T-helper 2 cell treated with Interferon-gamma antibody and Interleukin-4, amounts not matched to agents 5 μg/mL and 100 μg/mL, for 36 hours (primary cell): ENCODE measurements at places on chromosomes 3 and 15.

GRCh38 chr15:74253211-74253921 is 17.2 kb downstream of the CCDC33 start:
- H3K27me3 ChIP-seq: peaks cover 5% of the 10 kb centered on the region
- H3K4me1 ChIP-seq: no peaks in the 10 kb centered on the region
- H3K36me3 ChIP-seq: no peaks in the 10 kb centered on the region
- H3K4me3 ChIP-seq: no peak overlapping the region

- no peak for DNase-seq
- H3K27ac ChIP-seq: no peak overlapping the region
- no peak overlapping the region for H3K4me3 ChIP-seq
- H3K4me1 ChIP-seq: no peaks in the 10 kb centered on the region
- peaks cover 6% of the 10 kb centered on the region for H3K27me3 ChIP-seq
These were observed 235.7 kb downstream of the SLC9A9 start for GRCh38 chr3:143612541-143612940.

DNA sequence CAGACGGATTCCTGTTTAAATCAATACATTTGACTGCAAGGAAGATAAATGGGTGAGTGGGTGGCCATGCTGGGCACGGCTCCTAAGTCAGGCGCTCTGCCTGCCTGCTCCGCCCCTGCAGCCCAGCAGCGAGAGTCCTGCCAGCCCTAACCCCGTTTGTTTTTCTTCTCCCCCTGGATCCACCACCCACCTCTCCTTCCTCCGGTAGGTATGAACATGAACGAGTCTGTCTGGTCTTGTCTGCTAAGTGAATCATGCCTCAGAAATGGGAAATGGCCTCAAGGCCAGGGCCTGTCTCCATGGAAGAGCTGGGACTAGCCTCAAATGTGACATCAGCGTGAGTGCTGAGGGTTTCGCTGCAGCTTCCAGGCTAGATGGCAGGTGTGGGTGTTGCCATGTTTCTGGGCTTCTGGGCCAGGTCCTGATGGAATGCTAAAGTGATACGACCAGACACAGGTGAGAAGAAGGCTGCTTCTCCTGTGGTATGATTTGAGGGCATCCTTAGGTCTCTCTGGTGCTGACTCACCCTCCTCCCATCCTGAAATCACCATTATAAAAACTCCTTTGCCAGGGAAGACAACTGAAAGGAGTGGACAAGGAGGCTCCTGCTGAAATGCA is 5.6 kb upstream of the FEM1B start:
- no peaks in the 10 kb centered on the region for H3K36me3 ChIP-seq
- no peak for DNase-seq
- H3K27me3 ChIP-seq: peaks cover 26% of the 10 kb centered on the region
- peaks cover 8% of the 10 kb centered on the region for H3K4me1 ChIP-seq

DNA sequence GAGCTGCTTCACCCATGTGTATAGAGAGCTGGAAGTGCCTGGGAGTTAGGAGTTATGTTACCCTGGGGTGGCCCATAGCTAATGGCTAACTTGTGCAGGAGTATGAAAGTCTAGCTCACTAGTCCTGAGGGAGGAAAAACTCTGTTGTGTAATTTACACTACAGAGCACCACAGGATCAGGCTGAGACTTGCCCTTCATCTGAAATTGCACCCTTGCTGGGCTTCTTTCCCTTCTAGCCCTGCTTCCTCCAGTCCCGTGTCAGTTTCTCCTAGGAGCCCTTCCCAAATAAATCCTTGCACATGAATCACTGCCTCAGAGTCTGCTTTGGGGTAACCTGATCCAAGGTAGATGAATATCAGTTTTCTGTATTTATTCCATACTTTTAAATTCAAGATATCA is 40.0 kb downstream of the CTXND1 start:
- H3K4me3 ChIP-seq: no peak overlapping the region
- H3K36me3 ChIP-seq: no peaks in the 10 kb centered on the region
- H3K27ac ChIP-seq: no peak overlapping the region
- H3K4me1 ChIP-seq: no peaks in the 10 kb centered on the region

DNA sequence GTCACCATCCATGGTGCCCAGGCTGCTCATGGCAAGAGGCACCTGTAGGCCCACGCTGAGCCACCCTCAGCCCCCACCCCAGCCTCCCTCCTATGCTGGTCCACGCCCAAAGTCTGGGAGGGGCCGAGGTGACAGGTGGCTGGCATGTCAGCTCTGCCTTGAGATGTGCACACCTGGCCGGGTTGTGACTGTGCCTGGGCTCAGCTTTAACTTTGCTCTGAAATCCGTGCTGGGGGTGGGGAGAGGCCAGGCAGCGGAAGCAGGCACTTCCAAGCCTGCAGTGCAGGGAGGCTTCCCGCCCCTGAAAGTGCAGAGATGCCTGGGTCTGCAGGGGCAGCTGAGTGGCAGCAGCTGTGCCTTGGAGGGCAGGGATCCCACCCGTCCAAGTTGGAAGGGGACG is 1124.8 kb downstream of the SI start:
- no peak overlapping the region for H3K4me3 ChIP-seq

- no peaks in the 10 kb centered on the region for H3K27me3 ChIP-seq
- H3K4me3 ChIP-seq: no peak overlapping the region
- peaks cover 9% of the 10 kb centered on the region for H3K4me1 ChIP-seq
- H3K27ac ChIP-seq: no peak overlapping the region
- peaks cover 3% of the 10 kb centered on the region for H3K36me3 ChIP-seq
- no peak for DNase-seq
These were observed 129.8 kb upstream of the PHLDB2 start for GRCh38 chr3:111729087-111729846.

DNA sequence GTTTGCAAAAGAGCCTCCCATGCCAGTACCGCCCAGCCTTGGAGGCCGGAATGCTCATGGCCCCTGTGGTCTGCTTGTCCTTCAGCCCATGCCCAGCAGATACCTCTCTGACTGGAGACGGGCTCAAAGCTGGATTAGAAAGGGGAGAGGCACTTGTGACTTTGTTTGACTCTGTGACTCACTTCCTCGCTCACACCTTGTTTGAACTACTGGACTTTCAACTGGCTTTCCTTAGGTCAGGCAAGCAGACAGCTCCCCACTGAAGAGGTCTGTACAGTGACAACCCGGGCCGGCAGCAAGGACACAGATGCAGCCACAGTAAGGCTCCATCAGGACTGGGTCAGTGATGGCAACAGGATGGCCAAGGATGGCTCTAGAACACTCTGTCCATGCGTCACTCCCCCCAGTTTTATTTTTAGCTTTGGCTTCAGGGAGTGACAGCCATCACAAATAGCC is 98.6 kb upstream of the ABHD17C start:
- no peaks in the 10 kb centered on the region for H3K36me3 ChIP-seq
- no peak overlapping the region for H3K27ac ChIP-seq
- H3K27me3 ChIP-seq: no peaks in the 10 kb centered on the region
- no peak overlapping the region for H3K4me3 ChIP-seq
- H3K4me1 ChIP-seq: no peaks in the 10 kb centered on the region

DNA sequence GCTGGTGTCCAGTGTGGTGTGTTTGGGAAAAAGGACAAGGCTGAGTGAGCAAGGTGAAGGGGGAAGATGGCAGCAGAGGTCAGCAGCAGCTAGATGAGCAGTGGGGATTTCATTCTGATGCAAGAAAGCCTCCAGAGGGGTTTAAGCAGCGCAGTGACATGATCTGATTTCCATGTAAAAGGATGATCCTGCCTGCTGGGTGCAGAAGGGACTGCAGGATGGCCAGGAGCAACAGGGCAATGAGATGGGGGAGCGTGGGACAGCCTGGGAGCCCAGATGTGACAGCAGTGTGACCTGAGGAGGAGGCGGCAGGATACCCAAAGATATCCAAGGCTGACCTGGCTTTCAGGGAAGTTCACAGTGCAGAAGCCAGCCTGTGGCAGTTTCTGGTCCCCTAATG is 6.1 kb downstream of the WNT7A start:
- no peaks in the 10 kb centered on the region for H3K36me3 ChIP-seq
- H3K27me3 ChIP-seq: peaks cover 48% of the 10 kb centered on the region
- no peak overlapping the region for H3K27ac ChIP-seq
